ENCODE measurements at places on chromosomes 6 and 20.

GRCh38 chr20:37364013-37364926, 18.3 kb downstream of the SRC start:
- DNase-seq, result no peak

- no peak for DNase-seq
Measured at GRCh38 chr20:16514140-16514539, 59.1 kb downstream of the KIF16B start.

- DNase-seq, result no peak
Measured at GRCh38 chr20:14790771-14791620, 453.6 kb upstream of the FLRT3 start.

DNA sequence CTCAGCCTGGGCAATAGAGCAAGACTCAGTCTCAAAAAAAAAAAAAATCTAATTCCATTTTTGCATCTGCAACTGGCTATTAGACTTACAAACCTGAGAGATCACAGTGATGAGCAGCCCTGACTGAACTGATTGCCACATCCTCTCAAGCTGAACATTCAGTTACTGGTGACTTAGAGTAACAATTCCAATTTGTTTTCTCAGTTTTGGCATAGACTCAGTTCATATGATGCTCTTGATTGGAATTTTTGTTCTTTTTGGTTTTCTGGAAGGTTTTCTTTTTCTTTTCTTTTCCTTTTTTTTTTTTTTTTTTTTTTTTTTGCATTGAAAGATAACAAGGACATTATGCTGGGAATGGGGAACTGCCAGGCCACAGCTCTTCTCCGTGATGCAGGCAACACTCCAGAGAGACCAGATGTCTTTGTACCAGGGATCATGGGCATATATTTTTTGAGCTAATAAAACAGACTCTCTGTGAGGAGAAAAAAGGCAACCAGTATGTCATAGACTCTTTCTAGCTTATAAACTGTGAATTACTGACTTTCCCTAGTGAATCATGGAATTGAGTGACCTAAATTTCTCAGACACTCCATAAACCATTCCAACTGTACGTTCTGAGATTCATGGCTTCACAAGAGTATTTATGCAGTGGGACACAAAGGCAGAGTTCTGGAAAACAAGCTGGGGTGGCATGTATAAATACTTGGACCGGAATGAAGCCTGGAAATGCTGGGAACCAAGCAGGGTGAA, 86.0 kb upstream of the SLC2A12 start:
- no peak for DNase-seq

DNA sequence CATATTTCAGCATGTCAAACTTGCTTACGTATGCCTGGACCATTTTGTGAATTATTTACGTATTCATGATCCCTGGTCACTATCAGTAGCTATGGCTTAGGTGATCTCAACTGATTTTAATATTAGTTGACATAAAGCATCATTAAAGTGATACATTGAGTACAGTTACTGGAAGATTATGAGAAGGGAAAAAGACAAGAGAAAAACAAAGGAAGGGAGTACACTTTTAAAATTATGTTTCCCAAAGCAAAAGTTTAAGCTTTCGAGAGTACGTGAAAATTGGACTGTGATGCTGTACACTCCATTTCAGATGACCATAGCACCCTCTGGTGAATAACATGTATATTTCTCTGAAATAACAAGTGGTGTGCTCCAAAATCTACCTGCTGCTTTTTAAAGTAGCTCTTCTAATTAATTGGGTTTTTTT, 215.0 kb upstream of the HSF2 start:
- DNase-seq, result no peak

DNA sequence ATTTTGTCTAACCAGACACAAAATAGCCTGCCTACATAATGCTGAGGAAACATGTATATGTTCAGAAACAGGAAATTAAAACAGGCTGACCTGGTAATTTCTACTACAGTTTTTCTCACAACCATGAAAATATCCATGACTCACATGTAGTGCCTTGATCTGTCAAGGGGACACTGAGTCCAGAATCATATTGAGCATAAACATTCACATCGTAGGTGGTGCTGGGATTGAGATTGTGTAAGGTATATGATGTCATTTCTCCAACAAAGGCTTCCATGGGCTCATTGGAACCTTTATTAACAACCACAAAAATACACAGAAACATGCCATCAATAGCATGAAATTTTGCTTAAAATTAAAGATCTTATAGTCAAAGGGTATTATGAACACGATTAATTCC, 80.9 kb downstream of the COL12A1 start:
- no peak for DNase-seq

DNA sequence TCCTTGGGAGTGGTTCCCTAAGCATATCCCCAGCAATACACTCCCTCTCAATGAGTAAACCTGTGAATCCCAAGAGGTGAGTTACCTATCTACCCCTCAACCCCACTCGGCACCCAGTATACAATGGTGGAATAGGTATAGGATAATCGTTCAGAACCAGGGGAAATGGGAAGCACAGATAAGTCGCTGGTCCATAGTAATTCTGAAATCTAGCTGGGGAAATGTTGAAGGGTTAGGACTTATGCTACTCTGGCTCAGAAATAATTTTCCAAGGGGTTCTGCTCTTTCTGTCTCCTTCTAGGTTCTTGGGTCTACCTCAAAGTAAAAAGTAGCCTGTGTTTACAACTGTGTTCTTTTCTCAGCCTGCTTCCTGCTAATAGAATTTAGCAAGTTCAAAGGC, 62.3 kb upstream of the NNAT start:
- DNase-seq, result no peak

GRCh38 chr6:142395266-142395665, 93.5 kb downstream of the ADGRG6 start:
- no peak for DNase-seq

- no peak for DNase-seq
Measured at GRCh38 chr20:50924261-50924920, 6.8 kb downstream of the ADNP start.

DNA sequence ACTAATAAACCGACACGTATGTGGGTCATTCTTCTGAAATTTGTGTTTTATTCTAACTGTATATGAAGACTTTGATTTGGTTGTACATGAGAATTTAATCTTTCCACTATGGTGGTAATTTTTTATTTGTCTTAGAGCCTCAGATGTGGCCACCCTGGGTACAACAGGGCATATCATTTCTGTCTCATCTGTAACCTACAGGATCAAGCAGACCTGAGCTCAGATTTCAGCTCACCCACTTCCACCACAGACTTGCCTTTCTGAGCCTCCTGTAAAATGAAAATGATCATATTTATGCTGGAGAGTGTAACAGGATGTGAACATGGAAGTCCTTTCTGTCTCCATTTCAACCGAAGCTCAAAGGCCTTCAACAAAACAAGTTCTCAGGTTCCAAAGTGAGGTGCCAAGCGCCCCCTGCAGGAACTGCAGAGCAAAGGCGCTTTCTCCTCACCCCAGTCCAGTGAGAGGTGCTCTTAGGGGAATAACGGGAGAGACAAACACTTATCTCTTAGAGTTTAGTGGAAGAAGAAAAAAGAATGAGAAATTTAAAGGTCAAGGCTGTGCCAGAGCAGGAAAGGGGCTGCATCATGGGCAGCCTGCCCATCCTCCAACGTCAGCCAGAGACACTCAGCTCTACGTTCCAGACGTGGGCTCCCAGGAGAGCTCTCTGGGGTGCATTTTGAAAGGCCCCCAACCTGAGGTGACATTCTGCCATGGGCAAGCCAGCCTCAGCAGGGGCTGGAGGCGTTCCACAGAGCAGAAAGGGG, 23.0 kb upstream of the CD24 start:
- DNase-seq, result peak; percentile 44

- no peak for DNase-seq
Measured at GRCh38 chr20:13852306-13852705, 67.5 kb downstream of the NDUFAF5 start.

DNA sequence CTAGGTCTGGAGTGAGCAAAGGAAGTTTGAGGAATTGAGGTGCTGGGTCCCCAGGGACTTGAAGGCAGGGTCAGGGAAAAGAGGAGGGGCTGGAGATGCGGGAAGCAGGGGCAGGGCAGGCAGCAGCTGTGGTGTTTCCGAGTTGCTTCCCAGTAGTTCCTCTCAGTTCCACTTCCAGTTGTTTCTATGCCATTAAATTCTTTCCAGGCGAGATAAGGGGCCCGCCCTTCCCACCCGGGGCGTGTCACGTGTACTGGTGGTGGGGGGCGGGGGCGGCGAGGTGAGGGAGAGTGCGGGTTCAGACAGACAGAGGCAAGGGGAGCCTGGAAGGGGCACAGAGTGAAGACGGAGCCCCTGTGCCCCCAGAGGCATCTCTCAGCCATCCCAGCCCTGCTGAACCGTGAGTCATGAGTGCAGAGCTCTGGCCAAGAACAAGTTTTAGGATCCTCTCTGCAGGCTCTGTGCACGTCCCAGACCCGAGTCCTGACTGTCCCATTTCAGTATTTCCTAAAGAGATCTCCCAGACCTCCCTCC, 977 bp downstream of the TNXB start:
- DNase-seq, result no peak

DNA sequence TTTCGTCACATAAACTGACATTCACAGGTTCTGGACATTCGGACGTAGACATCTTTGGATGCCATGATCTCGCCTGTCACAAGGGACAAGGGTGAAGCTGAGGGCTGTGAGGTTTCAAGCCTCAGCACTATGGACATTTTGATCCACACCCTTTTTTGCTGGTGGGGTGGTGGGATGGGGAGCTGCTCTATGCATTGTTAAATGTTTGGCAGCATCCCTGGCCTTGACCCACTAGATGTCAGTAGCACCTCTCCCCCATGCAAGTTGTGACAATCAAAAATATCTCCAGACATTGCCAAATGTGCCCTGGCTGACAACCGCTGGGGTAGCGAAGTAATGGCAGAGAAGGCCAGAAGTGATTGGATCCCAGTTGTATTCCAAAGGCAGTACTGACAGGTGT, 229.4 kb downstream of the TSHZ2 start:
- DNase-seq, result no peak

Measured in keratinocyte (primary cell).